Activated naive CD8-positive, alpha-beta T cell treated with anti-CD3 and anti-CD28 coated beads, Interleukin-2, amount 10 ng/mL, durations not matched to agents 7 days and 5 days (primary cell): ENCODE measurements at places on chromosomes 11 and 22.
A peak's percentile ranks its signal among the peaks of the same experiment; 100 is the strongest.

- H3K27ac ChIP-seq = no peak overlapping the region
- peaks cover 3% of the 10 kb centered on the region for H3K36me3 ChIP-seq
- no peak for DNase-seq
- peaks cover 81% of the 10 kb centered on the region for H3K27me3 ChIP-seq
These were observed 80.0 kb downstream of the ZNRF3 start for GRCh38 chr22:28963362-28963761.

DNA sequence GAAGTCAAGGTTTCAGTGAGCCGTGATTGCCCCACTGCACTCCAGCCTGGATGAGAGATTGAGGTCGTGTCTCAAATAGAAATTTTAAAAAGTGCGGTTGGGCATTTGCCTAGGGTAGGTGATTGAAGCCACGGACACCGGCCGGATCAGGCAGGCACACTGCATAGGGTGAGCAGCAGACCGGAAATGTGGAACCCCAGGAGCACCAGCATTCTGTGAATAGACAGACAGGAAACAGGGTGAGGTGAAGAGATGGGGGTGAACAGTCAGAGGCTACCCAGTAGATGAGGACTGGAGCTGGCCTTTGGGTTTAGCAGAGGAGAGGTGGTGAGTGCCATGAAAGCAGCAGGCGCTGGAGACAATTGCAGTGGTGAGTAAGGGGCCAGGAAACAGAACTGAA lies 43.5 kb downstream of the PPFIA1 start:
- H3K27me3 ChIP-seq = no peaks in the 10 kb centered on the region
- no peak overlapping the region for H3K4me3 ChIP-seq
- peaks cover 9% of the 10 kb centered on the region for H3K4me1 ChIP-seq
- H3K36me3 ChIP-seq = peaks cover 13% of the 10 kb centered on the region
- no peak for DNase-seq

DNA sequence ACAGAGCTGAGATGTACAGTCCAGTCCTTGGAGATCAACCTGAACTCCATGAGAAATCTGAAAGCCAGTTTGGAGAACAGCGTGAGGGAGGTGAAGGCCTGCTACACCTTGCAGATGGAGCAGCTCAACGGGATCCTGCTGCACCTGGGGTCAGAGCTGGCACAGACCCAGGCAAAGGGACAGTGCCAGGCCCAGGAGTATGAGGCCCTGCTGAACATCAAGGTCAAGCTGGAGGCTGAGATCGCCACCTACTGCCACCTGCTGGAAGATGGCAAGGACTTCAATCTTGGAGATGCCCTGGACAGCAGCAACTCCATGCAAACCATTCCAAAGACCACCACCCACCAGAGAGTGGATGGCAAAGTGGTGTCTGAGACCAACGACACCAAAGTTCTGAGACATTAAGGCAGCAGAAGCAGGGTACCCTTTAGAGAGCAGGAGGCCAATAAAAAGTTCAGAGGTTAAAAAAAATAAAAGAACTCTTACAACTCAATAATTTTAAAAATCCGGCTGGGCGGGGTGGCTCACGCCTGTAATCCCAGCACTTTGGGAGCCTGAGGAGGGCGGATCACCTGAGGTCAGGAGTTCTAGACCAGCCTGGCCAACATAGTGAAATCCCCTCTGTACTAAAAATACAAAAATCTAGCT lies 69.9 kb upstream of the RTL6 start:
- peaks cover 7% of the 10 kb centered on the region for H3K27me3 ChIP-seq
- no peak overlapping the region for H3K27ac ChIP-seq
- peaks cover 3% of the 10 kb centered on the region for H3K36me3 ChIP-seq
- peak; percentile 51 for DNase-seq
- no peak overlapping the region for H3K4me3 ChIP-seq

- no peak overlapping the region for H3K27ac ChIP-seq
- DNase-seq = no peak
- H3K4me3 ChIP-seq = no peak overlapping the region
These were observed 26.6 kb downstream of the LRRC10B start for GRCh38 chr11:61534933-61535839.

DNA sequence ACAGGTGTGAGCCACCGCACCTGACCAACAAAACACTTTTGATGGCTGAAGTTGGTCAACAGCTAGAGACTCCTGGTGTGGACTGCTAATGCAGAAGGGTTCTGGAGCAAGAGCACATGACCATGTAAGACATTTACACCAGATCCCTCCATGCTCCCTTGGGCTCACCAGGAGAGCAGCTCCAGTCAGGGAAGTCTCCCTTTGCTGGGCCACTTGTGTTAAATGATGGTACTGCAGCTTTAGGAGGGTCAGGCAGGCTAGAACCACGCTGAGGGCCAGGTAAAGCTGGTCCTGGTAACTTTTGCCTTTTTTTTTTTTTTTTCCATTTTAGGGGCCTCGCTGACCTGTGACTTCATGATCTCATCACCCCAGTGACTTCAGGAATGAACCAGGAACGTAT lies 146.4 kb downstream of the FBXO7 start:
- H3K27me3 ChIP-seq = peaks cover 3% of the 10 kb centered on the region
- DNase-seq = no peak
- no peak overlapping the region for H3K4me3 ChIP-seq
- H3K4me1 ChIP-seq = no peaks in the 10 kb centered on the region
- H3K36me3 ChIP-seq = no peaks in the 10 kb centered on the region
- H3K27ac ChIP-seq = no peak overlapping the region

DNA sequence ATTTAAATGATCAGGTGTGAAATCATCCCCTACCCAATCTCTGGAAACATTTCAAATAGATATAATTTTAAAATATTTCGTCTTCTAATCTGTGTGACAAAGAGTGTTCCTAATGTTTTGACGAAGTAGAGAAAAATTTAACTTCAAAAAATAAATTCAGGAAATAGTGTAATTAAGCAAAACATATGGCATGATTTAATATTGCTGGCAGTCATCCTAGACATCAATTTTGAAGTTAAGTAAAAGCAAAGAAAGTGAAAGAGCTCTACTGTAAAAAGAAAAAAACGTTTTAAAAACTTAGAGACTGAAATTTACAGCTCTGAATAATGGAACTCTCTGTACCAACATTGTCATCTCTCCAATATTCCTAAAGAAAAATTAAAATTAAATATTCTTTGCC lies 1062.3 kb downstream of the LRRC4C start:
- H3K36me3 ChIP-seq = no peaks in the 10 kb centered on the region
- no peaks in the 10 kb centered on the region for H3K27me3 ChIP-seq
- H3K4me3 ChIP-seq = no peak overlapping the region
- DNase-seq = no peak
- no peaks in the 10 kb centered on the region for H3K4me1 ChIP-seq
- no peak overlapping the region for H3K27ac ChIP-seq
